ENCODE measurements at places on chromosomes 5 and 9.

DNA sequence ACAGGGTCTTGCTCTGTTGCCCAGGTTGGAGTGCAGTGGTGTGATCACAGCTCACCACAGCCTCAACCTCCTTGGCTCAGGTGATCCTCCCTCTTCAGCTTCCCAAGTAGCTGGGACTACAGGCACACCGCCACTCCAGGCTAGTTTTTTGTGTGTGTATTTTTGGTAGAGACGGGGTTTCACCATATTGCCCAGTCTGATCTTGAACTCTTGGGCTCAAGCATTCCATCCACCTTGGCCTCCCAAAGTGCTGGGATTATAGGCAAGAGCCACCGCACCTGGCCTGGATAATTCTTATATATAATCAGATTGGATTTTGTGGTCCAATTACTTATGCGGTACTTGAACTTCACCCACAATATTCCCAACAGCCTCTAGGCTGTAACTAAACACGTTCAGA is 19.8 kb downstream of the CCDC69 start:
- DNase-seq: no peak

DNA sequence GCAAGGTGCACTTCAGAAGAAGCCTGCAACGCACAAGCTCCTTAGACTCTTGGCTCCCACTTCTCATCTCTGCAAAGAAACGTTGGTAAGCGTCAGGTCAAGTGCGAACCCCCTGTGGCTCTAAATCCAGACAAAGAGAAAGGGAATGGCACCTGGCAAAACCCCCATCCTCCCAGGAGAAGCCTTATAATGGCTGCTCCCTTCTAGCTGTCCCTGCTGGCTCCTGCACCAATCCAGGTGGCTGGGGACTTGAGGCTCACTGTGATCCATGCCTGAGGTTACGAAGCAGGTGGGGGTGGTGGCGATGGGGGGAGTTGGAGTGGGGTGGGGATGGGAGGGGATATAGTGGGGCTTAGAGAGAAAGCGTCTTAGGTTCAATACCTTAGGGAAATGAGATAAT is 272.8 kb downstream of the DENND1A start:
- DNase-seq: no peak

- DNase-seq: peak; percentile 8
Measured at GRCh38 chr5:67377631-67378030, 181.0 kb upstream of the CD180 start.

GRCh38 chr5:62144401-62145022 is 161.5 kb upstream of the KIF2A start:
- DNase-seq: no peak

DNA sequence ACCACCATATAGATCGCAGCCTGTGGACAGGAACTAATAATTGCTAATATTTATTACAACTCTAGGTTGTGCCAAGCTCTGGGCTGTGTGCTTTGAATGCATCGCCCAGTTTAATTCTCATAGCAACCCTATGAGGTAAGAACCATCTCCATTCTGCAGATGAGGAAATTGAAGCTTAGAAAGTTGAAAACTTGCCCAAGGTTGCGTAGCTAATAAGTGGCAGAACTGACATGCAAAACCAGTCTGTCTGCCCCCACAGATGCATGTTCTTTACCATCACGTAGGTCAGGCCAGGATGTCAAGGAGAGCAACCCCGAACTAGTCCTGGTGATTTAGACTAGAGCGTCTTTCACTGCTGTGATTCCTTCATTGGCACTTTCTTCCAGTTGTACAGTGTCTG is 15.6 kb downstream of the WWC1 start:
- no peak for DNase-seq

- DNase-seq: no peak
Measured at GRCh38 chr5:33691856-33692255, 199.9 kb downstream of the ADAMTS12 start.

DNA sequence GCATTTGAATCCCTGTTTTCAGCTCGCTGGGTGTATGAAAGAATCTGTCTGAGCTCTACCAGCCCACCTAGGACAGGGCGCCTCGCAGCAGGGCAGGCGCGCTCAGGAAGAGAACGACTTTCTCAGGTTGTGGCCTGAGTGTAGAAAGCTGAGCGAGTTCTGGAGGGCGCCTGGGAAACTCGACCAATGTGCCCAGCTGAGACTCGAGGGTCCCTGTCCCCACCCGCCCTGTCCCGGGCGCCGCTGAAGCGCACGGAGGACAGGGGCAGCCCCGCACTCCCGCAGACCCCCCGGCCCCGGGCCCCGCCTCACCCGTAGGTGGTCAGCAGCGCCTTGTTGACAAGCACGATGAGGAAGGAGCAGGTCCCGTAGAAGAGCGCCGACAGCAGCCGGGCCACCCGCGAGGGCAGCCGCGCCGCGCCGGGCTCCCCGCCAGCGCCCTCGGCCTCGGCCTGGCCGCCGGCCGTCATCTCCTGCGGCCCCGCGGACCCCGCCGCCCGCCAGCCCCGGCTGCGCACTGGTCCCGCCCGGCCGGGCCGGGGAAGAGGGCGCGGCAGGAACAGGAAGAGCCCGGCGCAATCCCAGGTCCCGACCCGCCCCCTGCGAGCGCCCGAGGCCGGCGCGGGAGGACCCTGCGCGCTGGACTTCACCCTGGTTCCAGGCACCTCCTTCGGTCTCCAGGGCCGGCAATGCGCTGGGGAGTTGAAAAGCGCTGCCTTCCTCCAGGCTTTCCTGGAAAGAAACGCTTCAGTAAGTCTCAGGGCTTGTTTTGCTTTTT is at the start of gene SLC35D2:
SLC35D2 (minus strand) TSS at position 547 of the 778 bp plus-strand sequence; CDS start at position 470, 77 bp downstream.
- peak; percentile 73 for DNase-seq

- no peak for DNase-seq
Measured at GRCh38 chr5:41305056-41305455, 91.7 kb upstream of the C6 start.

DNA sequence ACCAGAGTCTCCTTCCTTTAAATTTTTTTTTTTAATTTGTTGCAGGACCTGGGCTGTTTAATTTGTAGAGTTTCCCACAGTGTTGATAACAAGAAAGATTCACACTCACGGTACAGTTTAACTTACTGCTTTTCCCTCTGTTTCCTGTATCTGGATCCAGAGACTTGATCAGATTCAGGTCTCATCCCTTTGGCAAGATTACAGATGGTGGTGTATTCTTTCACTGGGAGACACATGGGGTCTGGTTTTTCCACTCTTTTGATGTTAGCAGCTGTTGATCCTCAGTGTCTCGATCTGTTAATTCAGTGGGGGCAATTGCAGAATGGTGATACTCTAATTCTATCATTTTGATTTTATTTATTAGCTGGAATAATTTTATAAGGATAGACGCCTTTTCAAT is 75.4 kb upstream of the TNFAIP8 start:
- no peak for DNase-seq

DNA sequence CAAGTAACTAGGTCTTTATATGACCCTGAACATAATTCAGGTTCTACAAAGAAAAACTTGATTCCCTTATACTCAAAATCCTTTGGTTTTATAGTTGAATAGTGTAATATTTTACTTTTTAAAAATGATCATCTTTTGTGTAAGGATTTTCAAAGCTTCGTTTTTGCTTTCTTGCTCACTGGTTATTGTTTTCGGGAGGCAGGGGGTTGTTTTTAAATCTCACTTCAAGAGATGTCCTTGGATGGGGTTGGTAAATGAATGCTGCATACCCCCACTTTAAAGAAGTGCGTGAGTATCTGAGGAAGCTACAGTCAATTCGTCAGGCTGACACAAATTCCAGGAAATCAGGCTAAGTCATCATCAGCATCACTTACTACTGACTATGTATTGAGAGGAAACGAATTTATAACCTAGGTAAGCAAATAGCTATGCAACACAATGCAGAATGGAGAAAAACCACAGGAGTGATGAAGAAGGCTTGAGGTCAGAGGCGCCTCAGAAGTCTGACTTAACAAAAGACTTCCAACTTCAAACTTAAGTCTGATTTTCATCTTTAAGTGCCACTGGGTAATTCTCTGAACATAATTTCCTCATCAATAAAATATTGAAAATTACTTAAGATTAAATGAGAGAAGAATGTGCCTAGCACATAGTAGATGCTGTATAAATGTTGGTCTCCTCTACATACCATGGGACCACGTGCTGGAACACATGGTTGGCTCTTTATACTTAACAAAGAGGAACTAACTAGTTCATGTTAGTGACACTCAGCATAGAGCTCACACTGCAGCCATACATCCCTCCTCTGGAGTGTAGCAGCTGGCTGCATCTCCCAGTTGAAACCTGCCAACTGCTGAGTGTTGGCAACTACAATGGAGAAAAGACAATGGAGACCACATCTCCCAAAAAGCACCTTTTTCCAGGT is 106.0 kb upstream of the KIF2A start:
- DNase-seq: no peak

- DNase-seq: no peak
Measured at GRCh38 chr9:13575558-13575957, 296.1 kb upstream of the MPDZ start.

DNA sequence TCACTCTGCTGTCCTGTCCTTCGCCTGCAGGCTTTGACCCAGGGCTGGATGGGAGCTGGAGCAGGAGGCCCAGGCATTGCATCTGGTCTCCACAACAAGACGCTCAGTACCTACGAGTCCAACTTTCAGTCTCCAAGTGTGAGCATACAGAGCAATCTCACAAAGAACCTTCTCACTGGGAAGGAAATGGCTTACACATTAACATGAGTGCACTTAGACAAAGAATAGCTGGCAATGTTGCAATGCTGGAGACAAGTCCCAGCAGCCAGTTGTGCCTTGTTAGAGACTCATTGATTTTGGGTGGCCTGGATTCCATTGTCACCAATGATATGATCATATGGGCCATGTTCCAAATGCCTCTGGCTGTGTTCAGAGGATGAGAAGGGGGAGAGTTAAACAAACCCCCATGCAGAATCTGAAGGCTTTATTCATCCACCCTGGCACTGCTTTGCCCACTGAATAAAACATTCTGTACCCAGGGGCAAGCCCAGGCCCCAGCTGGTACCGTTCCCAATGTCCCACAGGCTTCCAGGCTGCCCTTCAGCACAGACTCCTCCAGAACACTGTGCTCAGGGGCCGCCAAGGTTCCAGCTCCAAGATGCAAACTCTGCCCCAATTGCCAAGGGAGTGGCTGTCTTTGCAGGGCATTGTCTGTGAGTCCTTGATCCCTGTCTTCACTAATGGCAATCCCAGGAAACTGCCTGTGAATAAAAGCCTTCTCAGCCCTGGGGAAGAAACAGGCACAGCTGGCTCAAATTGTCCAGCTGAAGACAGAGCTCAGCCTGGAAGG is 185.5 kb downstream of the HSD17B3 start:
- DNase-seq: no peak

- no peak for DNase-seq
Measured at GRCh38 chr9:101460965-101461364, 25.4 kb upstream of the ALDOB start.

DNA sequence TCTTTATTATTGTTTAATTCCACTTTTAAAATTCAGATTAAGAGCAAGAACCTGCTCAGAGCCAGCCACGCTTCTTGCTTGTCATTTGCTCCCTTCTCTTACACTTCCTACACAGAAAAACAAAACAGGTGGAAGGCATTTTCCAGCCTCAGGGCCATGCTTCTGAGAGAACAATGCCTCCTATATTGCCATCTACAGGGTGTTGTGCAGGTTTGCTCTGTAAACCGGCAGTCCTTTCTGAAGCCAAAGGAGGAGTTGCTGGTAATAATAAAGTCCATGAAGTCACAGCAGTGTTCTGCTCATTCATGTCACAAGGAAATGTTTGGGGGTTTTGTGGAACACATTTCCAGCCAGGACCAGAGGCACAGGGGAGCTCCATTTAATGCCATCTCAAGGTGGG is 16.1 kb upstream of the PRLR start:
- DNase-seq: no peak

GRCh38 chr5:2700876-2701275 is 50.6 kb downstream of the IRX2 start:
- DNase-seq: no peak

GRCh38 chr5:76175051-76175666 is 92.0 kb downstream of the SV2C start:
- DNase-seq: peak; percentile 50

DNA sequence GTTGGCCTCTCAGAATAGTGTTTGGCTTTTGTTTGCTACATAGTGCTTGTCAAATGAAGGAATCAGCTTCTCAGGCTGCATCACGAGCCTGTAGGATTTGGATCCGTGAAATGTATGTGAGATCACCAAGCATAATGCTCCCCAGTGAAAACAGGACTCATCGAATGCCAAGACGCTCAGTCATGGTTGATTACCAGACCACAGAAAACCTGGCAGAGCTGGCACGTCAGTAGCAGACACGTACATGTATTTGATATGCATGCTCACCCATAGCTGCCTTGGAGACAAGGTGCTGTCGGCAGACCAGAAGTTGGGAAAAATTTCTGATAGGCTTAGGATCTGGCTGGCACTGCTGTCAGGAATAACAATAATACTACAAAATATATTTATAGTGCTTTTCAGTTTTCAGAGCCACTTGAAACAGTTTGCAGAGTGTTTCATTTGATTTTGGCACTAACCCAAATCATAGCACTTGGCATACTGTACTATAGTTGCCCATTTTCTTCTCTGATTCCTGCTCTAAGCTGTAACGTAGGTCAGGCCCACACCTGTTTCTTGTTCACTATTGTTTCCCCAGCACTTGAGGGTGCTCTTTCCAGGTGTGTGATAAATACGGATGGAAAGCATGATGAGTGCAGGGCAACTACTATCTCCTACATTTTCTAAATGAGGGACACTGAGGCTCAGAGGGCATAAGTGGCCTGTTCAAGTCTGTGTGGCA is 226.1 kb downstream of the NR3C1 start:
- DNase-seq: no peak

GRCh38 chr9:28853477-28853876 is 1280.2 kb upstream of the C9orf72 start:
- no peak for DNase-seq
